Hematopoietic multipotent progenitor cell treated with erythropoietin and hydrocortisone succinate and interleukin-3 and kit ligand, for 4 days (in vitro differentiated cells): ENCODE measurements at places on chromosomes 5 and 9.

DNA sequence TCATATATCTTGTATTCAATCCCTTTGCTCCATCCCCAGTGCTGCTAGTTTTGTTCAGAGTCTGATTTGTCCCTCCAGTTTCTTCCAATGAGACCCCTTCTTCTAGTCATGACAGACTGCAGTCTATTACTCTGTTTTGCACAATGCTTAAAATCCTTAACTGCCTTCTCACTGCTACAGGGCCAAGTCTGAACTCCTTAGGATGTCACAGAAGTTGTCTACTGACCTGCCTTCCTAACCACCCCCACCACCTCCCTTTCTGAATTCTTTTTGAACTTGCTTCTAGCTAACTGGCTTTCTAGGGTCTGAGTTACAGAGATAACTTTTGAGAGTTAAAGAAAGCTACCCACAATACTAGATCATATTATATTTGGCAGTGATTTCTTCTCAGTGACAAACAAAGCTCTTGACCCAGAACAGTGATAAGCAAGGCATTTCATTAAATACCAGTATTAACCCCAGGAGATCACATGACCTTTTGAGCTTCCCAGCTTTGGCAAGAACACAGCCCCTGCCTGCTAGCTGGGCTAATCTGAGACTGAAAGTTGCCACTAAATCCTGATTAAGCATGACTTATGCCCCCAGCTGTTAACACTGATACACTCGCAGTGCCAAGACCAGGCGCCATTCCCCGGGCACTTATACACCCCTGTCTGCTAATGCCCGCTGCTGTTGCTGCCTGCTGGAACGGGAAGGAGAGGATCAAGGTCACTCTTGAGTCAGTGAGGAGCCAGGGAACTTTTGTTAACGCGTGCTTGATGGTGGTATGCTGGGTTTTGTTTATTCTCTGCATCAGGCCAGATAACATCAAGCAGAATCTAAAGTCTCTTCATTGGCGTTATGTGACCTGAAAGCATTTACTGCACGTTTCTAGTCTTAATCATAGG lies 36.4 kb upstream of the ADAMTSL1 start:
- DNase-seq = no peak

- peak; percentile 30 for DNase-seq
Observed at GRCh38 chr9:112631313-112632070, 86.4 kb downstream of the INIP start.

- DNase-seq = no peak
Observed at GRCh38 chr5:157259699-157260098, 6.2 kb upstream of the CYFIP2 start.

DNA sequence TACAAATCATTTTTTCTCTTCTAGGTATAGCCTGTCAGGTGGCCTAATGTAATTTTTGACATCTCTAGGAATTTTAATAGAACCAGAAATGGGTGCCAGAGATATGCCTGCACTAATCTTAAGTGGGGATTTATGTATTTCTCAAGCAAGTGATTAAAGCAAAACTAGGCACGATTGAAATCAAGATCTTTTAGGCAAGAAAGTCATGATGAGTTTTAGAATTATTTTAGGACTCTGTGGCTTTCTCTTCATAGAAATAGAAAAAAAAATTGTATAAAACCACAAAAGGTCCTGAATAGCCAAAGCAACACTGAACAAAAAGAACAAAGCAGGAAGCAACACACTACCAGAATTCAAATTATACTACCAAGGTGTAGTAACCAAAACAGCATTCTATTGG lies 952 bp upstream of the AMACR start:
- peak; percentile 56 for DNase-seq

GRCh38 chr5:109908366-109908765 lies 218.6 kb downstream of the MAN2A1 start:
- DNase-seq = no peak

GRCh38 chr5:11197726-11198125 lies 436.7 kb upstream of the DAP start:
- DNase-seq = no peak

DNA sequence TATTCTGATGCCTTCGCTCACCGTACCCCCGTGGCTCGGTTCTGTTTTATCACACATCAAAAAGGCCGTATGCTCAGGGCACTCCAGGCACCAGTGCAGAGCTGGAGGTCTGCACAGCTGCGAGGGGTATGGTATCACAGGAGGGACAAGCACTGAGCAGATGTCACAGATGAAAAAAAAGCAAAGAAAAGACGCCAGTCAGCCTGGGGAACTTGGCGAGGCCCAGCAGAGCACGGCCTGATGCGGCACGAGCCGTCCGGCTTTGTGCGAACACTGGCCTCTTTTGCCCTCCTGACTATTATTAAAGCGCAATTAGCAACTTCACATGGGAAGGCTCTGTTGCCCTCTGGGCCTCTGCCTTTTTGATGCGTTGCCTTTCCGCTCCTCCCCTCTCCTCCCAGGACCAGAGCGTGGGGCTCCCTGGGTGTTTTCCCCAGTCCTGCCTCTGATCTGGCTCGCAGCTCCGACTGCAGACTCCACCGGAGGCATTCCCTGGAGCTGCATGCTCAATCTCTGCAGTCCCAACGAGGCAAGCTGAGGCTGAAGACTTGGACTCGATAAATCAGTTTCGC lies 44.4 kb downstream of the AK8 start:
- no peak for DNase-seq
